Neural crest cell (in vitro differentiated cells): ENCODE measurements at places on chromosomes 1 and 21.

DNA sequence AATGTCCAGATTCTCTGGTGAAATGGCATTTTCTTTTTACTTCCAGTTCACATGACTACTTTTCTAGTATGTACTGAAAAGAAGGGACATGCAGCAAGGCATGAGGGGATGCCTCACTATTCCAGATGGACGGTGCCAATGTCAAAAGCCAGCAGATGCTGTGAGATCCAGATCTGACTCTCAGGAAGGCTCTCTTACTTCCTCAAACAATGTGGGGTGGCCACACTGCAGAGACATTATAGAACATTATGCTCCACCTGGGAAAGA lies 17.7 kb downstream of the CRYZ start:
- DNase-seq: no peak

- no peak for DNase-seq
Measured at GRCh38 chr1:226677027-226678020, 61.8 kb downstream of the ITPKB start.

- no peak for DNase-seq
Measured at GRCh38 chr1:203103829-203104495, 18.1 kb upstream of the MYOG start.

- no peak for DNase-seq
Measured at GRCh38 chr1:7553042-7553690, 217.9 kb upstream of the VAMP3 start.

- no peak for DNase-seq
Measured at GRCh38 chr1:193181536-193181935, 4.9 kb downstream of the B3GALT2 start.

DNA sequence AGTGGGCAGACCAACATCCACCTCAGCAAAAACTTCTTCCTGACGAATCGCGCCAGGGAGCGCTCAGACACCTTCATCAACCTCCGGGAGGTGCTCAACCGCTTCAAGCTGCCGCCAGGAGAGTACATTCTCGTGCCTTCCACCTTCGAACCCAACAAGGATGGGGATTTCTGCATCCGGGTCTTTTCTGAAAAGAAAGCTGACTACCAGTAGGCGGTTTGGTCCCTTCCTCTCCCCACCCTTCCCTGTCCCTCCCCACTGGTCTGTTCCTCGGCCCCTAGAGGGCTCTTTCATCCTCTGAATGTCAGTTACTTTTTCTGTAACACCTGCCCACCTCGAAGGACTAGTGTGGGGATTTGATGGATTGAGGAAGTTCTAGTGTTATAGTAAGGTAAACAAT lies 46.9 kb downstream of the CAPN2 start:
- DNase-seq: no peak

- peak; percentile 40 for DNase-seq
Measured at GRCh38 chr21:38806153-38806941, 618 bp downstream of the ETS2 start.

DNA sequence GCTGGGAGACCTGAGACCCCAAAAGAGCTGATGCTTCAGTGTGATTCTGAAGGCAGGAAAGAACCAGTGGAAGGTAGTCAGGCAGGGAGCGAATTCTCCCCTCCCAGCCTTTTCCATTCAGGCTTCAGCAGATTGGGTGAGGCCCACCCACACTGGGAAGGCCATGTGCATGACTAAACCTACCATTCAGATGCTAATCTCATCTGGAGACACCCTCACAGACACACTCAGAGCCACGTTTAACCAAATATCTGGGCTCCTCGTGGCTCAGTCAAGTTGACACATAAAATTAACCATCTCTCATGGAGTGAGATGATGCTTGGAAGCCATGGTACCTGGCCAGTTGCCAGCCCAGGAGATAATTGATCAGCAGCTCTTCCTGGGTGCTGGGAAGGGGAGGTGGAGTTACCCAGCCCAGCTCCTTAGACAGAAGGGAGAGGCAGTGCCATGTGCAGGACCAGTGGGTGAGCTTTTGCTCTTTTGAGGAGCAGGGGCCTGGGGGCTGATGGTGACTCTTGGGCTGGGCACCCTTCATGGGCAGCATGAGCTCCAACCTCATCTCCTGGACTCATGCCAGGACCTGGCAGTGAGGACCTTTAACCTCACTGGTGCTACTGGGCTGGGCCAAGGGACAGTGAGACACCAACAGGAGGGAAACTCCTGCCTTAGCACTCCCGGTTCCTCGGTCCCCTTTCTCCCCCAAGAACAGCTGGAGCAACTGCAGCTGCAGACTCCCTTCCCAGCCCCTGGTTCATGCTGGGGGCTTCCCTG lies 89.0 kb upstream of the ACTL8 start:
- DNase-seq: no peak

DNA sequence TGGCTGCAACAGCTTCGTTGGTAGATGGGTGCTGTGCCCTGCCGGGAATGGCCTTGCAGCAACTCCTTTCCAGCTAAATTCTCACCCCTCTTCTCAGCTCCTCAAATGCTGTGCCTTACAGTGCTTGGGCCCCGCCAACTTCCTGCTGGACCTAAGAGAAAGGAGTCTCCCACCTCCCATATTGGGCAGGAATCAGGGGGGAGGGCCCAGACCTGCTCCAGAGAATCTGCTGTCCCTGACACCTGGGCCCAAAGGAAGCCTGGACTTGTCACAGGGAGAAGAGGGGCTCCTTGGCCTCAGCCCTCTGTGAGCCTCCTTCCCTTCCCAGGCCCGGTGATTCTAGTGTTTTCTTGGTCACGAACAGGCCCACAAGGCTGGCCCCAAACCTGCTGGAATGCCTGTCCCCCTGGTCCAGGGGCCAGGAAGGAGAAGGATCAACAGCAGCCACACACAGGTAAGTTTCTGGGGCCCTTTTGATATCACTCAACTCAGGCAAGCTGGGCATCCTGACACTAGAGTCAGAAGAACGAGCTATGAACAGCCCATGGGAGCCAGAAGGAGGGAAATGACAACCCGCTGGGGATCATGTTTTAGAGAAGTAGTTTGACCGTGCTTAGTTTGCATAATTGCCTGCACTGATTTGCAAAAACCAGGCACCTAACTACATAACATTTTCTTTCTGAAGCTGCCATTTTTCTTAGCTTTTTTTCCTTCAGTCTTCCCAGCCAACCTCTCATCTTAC lies 86.2 kb downstream of the CD247 start:
- no peak for DNase-seq

DNA sequence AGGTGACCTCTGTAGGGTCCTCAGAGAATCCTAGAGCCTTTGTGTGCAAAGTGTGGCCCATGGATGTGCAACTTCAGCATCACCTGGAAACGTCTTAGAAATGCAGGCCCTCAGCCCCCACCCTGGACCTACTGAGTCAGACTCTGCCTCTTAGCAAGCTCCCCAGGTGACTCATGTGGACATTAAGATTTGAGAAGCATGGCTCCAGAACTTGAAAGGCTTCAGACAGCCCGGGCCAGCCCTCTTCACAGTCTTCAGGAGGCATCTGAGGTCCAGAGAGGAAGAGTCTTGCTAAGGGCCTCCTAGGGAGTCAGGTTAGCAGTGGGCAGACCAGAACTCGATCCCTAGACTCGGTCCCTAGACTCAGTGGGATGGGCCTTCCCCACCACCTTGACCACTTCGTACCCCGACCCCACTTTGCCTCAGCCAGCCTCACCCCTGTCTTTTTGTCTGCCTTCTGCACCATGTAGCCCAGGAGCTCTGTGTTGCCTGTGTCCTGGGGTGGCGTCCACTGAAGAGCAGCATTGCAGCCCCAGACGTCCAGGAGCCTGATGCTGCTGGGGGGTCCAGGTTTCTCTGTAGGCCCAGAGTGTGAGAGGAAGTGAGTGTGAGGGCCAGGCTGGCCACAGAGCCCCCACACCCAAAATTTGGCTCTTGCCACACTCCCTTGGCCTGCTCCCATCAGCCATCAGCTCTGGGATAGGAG lies 4.8 kb downstream of the MYBPH start:
- DNase-seq: no peak

GRCh38 chr1:243848858-243849420 lies 1.1 kb downstream of the AKT3 start:
- DNase-seq: peak; percentile 39

DNA sequence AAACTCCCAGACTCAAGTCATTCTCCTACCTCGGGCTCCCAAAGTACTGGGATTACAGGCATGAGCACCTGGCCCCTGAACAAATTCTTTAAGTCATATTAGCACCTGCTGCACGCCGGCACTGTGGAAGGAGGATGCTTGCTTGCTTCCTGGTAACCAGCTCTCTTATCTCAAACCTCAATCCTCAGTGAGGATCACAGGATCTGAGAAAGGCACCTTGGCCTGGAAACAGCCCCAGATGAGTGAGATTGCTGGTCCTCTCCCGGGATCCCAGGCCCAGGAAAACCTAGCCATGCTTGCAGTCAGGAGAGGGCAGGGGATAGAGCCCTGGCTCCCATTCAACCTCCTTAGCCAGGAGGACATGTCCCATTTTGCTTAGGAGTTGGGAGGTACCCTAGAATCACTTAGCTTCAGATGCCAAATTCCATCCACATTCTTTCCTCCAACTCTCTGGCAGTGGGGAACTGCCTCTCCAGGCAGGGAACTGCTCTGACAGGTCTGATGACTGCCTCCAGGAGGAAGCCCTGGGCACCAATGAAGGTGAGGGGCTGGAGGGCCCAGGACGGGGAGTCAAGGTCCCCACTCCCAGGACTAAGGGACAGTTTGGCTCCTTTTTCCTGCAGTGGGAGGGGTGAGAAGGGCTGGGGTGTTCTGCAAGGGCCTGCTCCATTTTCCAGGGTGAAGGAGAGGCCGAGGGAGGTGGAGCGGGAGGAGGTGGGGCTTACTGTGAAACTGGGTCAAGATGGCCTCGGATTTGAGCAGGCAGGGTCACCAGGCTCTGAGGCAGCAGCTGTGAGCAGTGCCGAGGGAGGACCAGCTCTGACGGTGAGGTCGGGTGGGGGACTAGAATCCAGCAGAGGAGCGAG lies 9.5 kb downstream of the GPR37L1 start:
- DNase-seq: no peak

DNA sequence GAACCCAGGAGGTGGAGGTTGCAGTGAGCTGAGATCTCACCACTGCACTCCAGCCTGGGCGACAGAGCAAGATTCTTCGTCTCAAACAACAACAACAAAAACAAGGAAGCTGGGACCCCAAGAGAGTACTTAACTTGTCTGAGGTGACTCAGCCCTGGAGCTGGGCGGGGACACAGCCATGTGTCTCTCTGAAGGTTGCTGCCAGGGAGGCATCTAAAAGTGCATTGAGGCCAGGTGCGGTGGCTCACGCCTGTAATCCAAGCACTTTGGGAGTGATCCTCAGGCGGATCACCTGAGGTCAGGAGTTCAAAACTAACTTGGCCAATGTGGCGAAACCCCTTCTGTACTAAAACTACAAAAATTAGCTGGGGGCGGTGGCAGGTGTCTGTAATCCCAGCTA lies 7.7 kb downstream of the IFI6 start:
- DNase-seq: no peak

DNA sequence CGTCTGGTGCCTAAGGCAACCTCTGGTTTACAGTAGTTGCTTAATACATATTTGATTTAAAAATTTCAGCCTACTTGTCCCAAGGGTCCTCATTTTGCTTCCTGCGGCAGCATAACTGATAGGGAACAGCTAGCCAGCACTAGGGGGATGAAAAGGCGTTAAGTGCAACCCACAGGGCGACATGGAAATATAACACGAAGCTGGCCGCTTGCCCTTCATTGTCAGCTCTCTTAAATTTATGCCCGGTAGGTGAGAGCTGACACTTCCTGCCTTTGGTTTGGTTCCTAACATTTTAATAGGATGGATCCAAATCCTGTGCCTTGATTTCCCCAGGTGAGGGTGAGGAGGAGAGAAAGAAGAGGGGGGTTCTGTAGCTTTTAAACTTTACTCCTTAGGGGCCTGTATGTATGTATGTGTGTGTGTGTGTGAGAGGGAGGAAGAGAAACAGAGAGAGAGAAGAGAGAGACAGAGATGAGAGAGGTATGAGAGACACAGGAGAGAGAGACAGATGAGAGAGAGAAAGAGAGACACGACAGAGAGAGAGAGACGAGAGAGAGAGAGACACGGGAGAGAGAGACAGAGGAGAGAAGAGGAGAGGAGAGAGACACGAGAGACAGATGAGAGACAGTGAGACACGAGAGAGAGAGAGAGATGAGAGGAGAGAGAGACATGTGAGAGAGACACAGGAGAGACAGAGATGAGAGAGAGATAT lies 938 bp upstream of the ACTN2 start:
- no peak for DNase-seq

- no peak for DNase-seq
Measured at GRCh38 chr21:26900980-26901379, 55.8 kb upstream of the ADAMTS1 start.

DNA sequence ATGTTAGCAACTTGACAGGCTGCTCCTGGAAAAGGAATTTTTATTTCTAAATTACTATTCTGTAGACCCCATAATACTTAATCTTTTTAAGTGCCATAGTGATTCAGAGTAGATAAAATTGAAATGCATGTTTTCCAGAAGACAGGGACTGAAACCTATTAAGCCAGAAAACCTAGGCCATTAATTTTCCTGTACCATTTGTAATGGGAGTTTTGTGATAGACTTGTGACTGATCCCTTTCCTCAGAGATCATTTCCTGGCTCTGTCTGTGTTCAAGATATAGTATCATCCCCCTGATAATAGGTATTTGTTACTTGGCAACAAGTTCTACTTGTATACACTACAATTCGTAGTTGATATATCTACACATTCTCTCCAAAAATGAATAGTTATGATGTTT lies 1609.8 kb downstream of the AMY1C start:
- DNase-seq: no peak

- DNase-seq: no peak
Measured at GRCh38 chr1:97680470-97680869, 240.4 kb downstream of the DPYD start.

DNA sequence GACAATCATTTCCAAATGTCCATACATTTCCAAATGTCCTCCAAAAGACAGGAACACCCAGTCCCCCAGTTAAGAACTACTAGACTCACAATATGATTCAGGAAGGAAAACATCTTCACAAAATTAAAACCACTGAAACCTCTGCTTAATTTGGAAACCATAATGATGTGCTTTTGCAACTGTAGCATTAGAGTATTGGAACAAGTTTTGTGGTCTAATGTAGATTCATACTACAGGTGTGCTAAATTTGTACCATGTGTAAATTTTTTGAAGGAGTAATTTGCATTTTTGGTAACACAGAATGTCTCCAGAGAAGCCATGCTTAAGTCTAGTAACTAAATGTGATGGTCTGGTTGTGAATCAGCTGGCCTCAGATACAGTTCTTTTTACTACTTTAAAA lies 129.6 kb downstream of the DPYD start:
- no peak for DNase-seq

DNA sequence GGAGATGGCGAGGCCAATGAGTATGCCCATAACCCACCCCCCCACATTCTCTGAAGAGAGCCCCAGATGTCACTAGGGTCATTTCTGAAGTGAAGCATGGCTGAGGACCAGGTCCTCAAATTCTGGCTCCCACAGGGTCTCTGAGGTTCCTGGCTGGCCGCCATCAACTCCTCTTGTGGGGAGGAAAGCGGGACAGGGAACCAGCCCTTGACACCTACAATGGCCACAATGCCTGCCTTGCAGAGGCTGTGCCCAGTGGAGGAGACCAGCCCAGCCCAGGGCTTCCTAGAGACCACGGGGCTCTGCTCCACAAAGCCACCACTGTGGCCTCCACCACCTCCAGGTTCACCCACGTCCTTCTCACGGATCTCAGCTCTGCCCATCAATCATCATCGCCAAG lies 120.1 kb upstream of the ARHGEF16 start:
- no peak for DNase-seq

GRCh38 chr21:27683292-27683691 lies 716.4 kb upstream of the ADAMTS5 start:
- DNase-seq: no peak

- DNase-seq: no peak
Measured at GRCh38 chr1:69982992-69983391, 222.4 kb downstream of the LRRC40 start.
